ENCODE measurements at places on chromosomes 5 and 9.

DNA sequence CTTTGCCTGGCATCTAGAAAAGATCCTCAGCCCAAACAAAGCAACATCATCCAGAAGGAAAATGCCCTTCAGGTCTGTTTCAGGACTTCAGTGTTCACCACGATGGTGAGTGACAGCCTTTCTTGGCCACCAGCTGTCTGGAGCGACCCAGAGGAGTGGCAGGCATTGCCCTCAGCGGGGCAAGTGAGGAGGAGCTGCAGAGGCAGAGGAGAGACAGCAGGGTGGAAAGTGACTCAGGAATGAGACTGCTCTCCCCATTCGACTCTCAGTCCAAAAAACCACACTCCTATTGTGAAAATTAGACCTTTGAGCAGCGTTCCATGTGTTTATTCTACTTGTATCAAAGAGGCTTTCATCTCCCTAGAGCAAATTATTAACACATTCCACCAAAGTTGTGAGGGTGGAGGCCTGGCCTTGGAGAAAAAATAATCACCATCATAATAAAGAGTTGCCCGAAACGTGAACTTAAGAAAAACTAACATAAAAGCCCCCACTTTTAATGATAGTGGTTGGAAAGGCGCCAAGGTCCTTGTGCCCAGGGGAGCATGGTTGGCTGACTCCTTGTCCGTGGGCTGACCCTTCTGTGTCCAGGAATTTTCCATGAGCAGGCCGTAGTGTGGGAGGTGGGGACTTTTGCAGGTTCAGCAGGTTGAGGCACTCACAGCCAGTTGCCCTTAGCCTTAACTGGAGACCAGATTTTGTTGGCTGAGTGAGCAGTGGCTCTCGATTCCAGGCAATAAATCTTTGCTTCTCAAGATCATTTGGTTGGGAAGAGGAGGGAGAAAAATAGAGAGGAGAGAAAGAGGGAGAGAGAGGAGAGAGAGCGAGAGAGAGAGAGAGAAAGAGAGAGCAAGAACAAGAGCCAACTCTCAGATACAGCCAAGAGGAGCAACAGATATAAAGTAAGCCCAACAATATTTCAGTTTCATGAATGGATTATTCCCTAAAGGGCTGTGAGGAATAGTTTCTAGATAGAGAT is 125.9 kb upstream of the ANKRD55 start:
- DNase-seq, result no peak

DNA sequence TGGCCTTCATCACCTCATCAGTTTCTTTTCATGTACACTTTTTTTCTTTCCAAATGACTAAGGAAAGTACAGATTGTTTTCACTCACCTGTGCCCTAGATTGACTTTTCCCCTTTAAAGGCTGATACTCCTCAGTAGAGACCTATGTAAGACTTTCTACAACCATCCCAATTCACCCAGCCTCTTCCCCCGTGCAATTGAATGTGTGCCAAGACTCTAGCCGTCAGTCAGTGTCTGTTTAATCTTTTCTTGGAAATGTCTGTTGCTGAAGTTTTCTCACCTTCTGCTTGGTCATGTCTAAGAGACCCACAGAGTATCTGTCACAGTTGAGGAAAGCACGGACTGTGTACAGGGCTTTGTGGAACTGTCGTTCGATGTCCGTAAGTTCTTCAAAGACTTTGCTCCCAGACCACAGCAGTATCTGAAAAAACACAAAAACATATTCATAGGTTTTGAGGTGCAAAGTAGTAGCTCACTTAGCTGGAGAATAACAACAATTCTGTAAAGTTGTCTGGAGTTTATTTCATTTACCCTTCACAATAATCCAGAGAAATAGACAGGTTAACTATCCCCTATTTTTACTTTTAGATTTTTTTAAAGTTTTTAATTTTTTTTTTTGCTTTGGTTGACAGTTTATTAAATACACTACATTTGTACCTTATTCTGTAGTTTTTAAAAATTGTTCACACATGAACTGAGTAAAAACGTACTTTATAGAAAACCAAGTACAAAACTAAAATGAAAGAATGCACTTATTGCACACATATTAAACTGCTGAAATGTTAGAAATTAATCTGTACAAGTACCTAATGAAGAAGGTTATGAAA is 13.6 kb downstream of the PDE6A start:
- DNase-seq, result no peak

GRCh38 chr5:72486371-72486770 is 20.8 kb downstream of the ZNF366 start:
- DNase-seq, result no peak

DNA sequence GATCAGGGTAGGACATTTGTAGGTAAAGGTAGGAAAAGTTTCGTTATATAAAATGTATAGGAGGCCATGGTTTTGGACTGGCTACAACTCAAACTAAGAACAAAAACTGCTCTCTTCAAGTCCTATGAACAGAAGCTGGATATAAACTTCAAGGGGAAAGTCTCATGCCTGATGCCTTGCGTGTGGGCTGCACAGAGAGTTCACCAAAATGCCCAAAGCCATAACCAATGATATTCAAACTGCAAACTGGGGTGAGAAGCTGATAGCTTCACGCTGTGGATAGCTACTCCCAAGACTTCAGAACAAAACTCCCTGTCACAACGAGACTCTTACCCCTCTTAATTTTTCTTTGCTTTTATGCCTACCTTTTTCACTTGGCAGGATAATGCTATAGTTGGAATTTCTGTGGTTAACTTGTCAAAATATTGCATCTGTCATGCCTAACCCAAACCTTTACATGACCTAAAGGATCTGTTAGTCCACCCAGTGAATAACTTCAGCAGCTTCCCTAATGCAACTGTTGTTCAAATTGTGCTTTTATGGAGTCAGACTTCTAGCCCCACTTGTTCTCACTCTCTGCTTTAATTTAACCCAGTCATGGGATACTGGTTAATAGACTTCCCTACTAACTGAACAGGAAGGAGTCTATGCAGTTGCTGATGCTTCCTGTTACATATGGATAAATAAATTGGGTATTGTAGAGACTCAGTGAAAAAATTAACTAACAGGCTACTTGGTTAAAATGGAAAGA is 71.9 kb downstream of the SFXN1 start:
- DNase-seq, result no peak

GRCh38 chr5:137714946-137715345 is 20.9 kb downstream of the KLHL3 start:
- no peak for DNase-seq

DNA sequence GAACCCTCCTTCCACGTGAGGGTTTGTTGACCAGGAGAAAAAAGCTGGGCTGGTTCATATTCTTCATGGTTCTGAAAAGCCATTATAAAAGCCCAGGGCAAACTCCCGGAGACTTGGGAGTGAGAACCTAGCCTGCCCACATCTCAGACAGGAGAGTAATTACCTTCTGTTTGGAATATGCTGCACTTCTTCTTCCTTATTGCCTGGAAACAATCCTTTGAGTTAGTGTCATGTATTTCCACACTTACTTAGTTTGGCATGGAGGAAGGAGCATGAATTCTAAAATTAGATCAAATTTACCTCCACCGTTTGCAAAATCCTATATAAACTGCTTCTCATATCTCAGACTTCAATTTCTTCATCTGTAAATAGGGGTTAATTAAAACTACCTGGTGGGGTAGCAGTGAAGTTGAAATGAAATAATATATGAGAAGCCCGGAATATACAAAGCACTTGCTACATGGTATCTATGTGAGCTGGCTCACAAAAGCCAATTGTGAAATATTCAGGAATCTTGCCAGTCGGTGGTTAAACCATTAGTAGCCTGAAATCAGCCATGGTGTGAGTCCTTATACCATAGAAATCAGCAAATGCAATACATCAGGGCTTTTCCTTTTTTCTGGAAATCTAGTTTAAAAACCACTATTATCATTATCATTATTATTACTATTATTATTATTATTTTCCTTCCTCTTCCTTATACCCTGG is 140.0 kb upstream of the RAD23B start:
- no peak for DNase-seq

GRCh38 chr5:54523534-54523933 is 6.0 kb downstream of the SNX18 start:
- no peak for DNase-seq

DNA sequence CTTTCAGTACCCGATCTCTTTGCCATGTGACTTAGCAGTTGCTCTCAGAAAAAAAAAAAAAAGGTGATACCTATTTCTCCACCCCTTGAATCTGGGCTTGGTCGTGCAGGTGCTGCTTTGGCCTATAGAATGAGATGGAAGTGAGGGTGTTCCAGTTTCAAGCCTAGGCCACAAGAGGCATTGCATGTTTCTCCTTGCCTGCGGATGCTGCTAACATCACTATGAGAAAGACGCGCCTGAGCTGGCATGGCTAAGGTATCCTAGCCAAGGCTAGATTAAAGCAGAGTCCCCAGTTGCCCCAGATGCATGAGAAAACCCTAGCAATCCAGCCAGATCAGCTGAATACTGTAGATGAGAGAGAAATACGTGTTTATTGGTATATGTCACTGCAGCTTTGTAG is 14.7 kb upstream of the CSF1R start:
- DNase-seq, result no peak

- no peak for DNase-seq
Measured at GRCh38 chr9:77901018-77901417, 130.6 kb downstream of the GNAQ start.

DNA sequence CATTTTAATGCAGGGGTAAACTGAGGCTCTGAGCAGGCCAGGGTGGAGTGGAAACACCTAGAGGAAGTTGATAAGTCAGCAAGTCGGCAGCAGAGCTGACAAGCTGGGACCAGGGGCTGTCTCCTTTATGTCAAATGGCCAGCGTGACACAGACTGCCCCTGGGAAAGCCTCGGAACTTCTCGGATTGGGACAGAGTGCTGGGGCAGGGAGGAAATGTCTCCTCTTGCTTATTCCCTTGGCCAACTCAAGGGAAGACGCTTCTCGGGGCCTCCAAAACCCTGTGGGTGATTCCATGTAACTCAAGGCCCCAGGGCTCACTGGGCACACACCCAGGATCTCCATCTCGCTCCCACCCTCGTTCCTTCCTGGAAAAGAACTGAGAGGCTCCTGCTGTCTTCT is 25.4 kb upstream of the ANXA6 start:
- DNase-seq, result no peak

DNA sequence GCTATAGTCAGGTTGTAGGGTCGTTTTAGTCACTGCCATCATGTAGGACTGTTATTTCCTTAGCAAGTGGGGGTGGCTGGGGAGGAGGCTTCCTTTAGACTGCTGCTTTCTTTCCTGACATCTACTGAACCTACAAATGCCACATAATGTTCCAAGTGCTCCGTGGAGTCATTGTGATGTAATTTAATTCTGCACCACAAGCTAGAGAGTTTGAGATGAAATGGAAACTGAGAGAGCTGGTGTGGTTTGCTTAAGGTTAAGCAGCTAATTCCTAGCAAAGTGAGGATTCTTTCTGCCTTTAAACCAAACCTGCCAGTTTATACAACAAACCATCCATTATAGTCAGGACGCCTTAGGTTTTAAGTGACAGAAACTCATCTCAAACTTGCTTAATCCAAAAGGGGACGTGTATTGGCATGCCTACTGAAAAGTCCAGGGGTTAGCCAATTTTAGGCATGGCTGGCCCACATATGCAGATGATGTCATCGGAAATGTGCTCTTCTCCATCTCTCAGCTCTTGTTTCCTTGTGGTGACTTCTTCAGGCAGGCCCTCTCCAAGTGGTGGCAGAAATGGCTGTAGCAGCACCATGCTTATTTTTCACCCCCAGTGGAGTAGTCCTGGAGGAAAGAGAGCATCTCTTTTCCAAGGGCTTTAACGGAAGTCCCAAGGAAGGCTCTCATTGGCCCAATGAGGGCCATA is 30.5 kb downstream of the ZNF618 start:
- no peak for DNase-seq

- no peak for DNase-seq
Measured at GRCh38 chr5:1549475-1550030, 25.8 kb upstream of the LPCAT1 start.

DNA sequence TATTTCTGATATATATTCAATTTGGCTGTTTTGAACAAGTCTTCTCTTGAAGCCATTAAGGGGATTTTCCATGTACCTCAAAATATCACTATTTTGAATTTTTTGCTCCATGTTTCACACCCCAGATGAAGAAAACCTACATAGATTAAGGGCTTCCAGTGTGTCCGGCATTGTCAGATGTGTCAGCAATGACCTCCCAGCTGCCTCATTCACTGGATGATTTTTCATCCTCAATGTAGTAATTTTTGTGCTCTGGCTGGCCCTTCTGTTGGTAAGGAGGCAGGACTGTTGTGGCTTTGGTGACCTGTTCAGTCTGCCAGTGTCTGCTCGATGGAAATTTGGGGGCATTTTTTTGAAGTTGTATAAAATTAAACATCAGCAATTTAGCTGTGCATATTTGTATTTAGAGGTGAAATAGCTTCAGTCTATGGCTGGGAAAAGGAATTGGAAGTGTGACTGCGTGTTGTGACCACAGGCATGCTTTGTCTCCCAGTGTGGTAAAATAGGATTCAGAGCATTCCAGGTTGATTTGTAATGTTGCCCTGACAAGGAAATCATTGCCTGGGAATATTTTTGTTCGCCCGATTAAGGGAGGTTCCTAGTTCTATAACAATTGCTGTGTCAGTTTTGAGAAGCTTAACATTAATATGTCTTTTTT is 312.4 kb downstream of the ARHGEF28 start:
- DNase-seq, result no peak

DNA sequence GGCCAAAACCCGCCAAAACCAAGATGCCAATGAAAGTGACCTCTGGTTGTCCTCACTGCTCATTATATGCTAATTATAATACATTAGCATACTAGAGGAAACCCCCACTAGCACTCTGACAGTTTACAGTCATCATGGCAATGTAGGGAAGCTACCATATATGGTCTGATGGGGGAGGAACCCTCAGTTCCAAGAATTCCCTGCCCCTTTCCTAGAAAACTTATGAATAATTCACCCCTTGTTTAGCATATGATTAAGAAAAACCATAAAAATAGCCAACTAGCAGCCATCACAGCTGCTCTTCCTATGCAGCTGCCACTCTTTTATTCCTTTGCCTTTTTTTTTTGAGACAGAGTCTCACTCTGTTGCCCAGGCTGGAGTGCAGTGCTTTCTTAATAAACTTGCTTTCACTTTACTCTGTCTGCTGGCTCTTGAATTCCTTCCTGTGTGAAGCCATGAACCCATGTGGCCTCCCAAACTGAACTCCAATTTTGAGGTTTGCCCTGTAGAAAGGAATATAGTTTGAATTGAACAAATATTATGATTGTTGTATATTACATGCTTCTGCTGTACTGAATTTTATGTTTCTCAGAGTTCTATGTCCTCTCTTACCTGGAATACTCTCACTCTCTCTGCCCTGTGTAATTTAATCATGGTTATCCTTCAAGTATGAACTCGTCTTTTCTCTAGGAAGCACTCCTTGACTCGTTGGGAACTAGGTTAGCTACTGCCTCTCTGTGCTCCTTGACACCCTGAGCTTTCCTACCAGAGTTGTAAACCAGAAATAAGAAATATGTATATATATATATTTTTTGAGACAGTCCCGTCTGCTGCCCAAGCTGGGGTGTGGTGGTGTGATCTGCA is 59.8 kb downstream of the KIAA1958 start:
- DNase-seq, result no peak

All from activated T-helper 1 cell treated with Interleukin-2 at 50 U/mL for 16 hours (primary cell).